Dorsolateral prefrontal cortex (tissue), 122 donors: ENCODE measurements at places on chromosomes 7 and 10.
A peak's percentile ranks its signal among the peaks of the same experiment; 100 is the strongest.

DNA sequence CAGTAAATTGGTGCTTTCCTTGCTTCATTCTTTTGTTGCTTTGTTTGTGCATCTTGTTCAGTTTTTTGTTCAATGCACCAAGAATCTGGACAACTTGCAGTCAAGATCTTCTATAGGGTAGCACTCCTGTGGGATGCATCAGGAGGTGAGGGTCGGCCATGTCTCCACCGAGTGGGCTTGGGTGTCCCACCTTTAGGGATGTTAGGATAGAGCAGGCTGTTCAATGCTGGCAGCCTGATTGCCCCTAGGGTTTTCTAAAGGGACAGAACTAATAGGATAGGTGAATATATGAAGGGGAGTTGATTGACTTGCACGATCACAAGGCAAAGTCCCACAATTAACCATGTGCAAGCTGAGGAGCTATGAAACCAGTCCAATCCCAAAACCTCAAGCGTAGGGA lies 109.9 kb downstream of the GLRX3 start:
- DNase-seq = no peak

DNA sequence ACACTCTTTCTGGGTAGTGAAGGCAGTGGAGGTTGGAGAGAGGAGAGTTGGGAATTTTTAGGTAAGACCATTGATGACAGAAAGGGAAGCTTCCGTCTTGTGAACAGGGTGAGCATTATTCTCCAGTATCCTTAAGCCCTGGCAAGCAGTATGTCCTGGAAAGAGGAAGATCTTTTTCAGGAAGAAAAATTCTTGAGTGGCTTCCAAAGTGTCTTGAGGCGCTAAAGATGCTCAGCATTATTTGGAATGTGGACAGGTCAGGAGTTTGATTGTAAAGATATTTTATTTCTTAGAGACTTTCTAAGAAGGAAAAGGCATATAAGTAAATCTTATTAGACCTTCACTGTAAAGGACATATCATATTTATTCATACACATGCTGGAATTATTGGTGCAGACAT lies 54.3 kb downstream of the ABCC2 start:
- DNase-seq = no peak

DNA sequence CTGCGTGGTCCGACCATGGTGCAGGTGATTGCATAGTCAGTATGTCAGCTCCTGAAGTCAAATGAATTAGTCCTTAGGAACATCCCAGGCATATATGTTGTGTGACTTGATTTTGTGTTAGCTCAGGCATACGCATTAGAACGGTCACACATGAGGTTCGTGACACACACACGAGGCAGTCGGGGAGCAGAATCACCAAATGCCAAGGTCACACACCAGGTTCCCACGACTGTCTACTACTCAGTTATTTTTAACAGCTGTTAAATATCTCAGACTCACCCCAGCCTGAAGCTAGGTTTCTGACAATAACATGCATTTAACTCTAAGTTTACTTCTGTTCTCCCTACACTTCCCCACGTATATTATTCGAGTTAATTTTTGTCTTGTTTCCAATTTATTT lies 54.8 kb downstream of the DYNC2I1 start:
- DNase-seq = no peak

- DNase-seq = peak; percentile 37
These were observed 84.5 kb upstream of the DNAAF5 start for GRCh38 chr7:641966-642365.

- DNase-seq = no peak
These were observed 103.9 kb upstream of the LEP start for GRCh38 chr7:128137181-128137580.

DNA sequence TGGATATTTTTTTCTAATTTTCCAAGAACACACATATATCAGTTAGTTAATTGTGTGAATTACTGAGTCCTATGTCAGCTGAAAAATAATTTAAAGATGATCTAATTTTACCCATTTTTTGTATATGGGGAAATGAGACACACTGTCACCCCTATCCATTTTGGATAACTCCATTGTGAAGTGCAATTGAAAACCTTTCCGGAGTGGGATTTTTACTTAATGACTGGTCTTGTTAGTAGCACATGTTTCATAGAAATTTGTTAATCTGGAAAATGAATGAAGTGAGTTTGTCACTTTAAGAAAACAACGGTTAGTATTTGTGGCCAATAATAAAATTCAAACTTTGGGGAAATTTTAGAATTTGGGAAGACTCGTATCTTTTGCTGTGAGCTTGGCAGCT lies 2.0 kb downstream of the GARS1 start:
- DNase-seq = no peak

DNA sequence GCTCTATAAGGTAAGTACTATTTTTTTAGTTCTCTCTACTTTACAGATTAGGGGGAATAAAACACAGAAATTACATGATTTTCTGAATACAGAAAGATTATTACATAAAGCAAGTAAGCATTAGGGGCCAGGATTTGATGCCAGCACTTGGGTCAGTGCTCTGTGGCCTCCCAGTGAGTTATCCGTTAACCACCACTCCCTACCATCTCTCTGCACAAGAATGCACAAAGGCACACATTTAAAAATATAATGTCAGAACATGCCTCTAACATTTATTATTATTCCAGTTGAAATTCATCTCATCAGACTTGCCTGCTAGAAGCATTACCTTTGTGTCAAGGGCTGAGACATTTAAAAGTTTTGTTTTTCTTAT lies 59.0 kb downstream of the MET start:
- no peak for DNase-seq

DNA sequence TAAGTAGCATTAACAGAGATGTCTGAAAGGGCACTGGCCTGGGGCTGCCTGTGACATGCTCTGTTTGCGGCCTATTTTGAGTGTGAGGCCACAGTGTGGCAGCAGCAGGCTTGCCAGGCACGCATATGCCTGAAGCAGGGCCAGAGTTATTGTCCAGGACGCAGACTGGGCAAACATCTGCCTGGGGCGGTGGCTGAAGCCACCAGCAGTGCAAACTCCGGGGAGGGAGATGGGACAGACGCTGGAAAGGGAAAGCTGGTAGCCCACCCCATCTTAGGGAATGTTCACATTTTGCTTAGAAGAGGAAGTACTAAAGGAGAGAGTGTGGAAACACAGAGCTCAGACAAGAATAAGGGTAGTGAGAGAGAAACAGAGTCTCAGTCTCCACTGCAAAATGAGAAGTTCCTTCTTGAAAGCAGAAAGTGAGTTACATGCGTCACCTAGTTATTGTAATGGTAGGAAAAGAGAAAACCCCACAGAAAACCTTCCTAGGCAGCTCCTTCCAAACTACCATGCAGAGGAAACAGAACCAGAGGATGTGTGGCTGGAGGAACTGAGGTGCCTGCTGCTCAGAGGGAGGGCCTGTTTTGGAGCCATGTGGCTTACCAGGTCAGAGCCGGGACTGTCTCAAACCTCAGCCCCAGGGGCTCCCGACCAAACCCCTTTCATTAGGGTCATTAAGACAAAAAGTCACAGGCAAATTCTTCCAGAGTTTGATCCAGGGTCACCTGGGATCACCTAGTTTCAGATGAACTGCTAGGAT lies 14.5 kb downstream of the AKR1B1 start:
- DNase-seq = peak; percentile 74

- DNase-seq = no peak
These were observed 69.8 kb upstream of the BAIAP2L1 start for GRCh38 chr7:98470485-98471240.

- no peak for DNase-seq
These were observed 185.2 kb upstream of the ITGB1 start for GRCh38 chr10:33143160-33143728.

DNA sequence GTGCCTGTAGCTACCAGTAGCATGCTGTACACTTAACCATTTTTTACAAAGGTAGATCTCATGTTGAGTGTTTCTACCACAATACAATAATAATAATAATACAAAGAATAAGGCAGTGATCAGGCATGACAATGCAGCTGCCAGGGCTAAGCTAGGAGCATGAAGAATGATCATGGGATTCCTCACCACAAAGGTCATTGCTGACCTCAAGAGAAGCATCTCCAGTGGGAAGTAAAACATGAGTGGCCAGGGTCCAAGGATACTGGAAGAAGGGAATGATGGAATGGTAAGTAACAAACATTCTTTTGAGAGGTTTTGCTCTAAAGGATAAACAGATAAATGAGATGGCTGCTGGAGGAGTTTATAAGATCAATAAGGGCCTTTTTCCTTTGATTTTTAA lies 591.1 kb downstream of the TNS3 start:
- DNase-seq = no peak

- no peak for DNase-seq
These were observed 14.5 kb downstream of the MKI67 start for GRCh38 chr10:128111696-128112095.
